ENCODE measurements at places on chromosomes 7 and 10. TPM values are rescaled to one million over a fixed set of nuclear protein-coding genes. Genes with fewer than 3 reads are reported as not detected.

The SCART1 gene
- total RNA-seq = 5.2 TPM

The SEC31B gene
- total RNA-seq = 52.1 TPM

DNA sequence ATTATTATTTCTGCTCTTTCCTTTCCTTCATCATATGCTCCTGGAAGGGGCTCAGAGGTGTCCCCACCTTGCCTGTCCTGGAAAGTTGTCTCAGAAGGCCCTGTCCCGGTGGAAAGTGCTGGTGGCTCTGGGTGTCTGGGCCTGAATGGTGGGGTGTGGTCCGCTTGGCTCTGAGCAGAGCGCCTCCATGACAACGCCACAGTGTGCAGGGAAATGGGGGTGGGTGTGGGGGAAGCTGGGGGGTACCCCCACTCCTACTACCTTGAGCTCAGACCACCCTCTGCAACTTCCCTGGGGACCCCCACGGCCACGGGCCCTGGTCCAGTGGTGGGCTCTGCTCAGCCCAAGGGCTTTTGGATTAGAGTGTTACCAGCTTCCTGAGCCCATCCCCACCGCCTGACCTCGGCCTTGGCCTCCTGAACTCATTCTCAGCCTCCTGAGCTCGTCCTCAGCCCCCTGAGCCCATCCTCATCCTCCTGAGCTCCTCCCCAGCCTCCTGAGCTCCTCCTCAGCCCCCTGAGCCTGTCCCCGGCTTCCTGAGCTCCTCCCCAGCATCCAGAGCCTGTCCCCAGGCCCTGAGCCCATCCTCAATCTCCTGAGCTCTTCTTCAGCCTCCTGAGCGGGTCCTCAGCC, 106.4 kb upstream of the FAM20C start:
- H3K4me3 ChIP-seq = no peak overlapping the region
- peaks cover 4% of the 10 kb centered on the region for H3K4me1 ChIP-seq
- no peaks in the 10 kb centered on the region for H3K27me3 ChIP-seq
- no peak for DNase-seq
- H3K36me3 ChIP-seq = no peaks in the 10 kb centered on the region

- H3K27me3 ChIP-seq = no peaks in the 10 kb centered on the region
- no peak overlapping the region for H3K27ac ChIP-seq
- DNase-seq = no peak
- peaks cover 25% of the 10 kb centered on the region for H3K36me3 ChIP-seq
- peaks cover 3% of the 10 kb centered on the region for H3K4me1 ChIP-seq
- H3K4me3 ChIP-seq = no peak overlapping the region
Observed at GRCh38 chr7:152330827-152331226, 105.0 kb downstream of the KMT2C start.

The SPDYE11 gene
- not detected for total RNA-seq

The CTAGE4 gene
- 0.95 TPM for total RNA-seq

The CHAT gene
- not detected for total RNA-seq

The PILRA gene
- 4.6 TPM for total RNA-seq

- H3K4me1 ChIP-seq = peaks cover 18% of the 10 kb centered on the region
- no peak for DNase-seq
- no peaks in the 10 kb centered on the region for H3K36me3 ChIP-seq
- H3K4me3 ChIP-seq = peak overlapping the region; percentile 44
Observed at GRCh38 chr10:92699518-92700381, 10.0 kb downstream of the HHEX start.

DNA sequence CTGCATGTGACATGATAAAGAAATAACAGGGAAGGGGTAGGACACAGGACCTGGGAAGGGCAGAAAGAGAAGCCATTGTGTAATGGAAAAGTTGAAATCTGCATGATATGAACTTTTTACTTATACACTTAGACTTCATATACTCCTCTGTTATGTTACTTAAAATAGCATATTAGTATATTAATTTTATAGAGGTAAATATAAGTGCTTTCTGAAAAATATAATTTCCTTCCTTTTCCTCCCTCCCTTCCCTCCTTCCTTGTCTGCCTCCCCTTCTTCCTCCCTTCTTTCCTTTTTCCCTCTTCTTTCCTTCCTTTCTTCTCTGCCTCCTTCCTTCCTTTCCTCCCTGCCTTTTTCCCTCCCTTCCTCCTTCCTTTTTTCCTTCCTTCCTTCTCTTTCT, 363.7 kb downstream of the CALN1 start:
- DNase-seq = no peak
- no peak overlapping the region for H3K27ac ChIP-seq
- H3K4me3 ChIP-seq = no peak overlapping the region
- no peaks in the 10 kb centered on the region for H3K36me3 ChIP-seq
- no peaks in the 10 kb centered on the region for H3K27me3 ChIP-seq

GRCh38 chr10:130461631-130462030, 325.4 kb downstream of the GLRX3 start:
- no peak overlapping the region for H3K4me3 ChIP-seq
- H3K36me3 ChIP-seq = no peaks in the 10 kb centered on the region
- H3K4me1 ChIP-seq = no peaks in the 10 kb centered on the region

DNA sequence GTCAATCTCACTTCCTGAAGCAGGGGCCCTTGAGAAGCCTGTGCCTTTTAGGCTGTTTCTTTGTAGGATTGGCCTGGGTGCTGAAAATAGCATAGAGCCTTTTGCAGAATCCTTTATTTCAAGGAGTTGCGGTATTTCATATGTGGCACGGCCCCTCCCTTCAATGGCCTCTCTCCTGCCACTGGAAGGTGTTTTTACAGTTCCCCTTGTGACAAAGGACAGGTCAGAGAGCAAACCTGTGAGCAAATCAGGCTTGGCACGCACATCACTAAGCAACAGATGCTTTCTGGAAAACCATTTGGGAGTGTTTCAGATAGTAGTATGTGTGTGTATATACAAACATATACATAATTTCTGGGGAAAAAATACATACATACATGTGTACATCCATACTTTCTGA, 388.6 kb upstream of the C7orf33 start:
- H3K36me3 ChIP-seq = no peaks in the 10 kb centered on the region
- no peaks in the 10 kb centered on the region for H3K4me1 ChIP-seq
- no peak for DNase-seq
- no peak overlapping the region for H3K4me3 ChIP-seq
- H3K27ac ChIP-seq = no peak overlapping the region
- no peaks in the 10 kb centered on the region for H3K27me3 ChIP-seq

The UCMA gene
- not detected for total RNA-seq

DNA sequence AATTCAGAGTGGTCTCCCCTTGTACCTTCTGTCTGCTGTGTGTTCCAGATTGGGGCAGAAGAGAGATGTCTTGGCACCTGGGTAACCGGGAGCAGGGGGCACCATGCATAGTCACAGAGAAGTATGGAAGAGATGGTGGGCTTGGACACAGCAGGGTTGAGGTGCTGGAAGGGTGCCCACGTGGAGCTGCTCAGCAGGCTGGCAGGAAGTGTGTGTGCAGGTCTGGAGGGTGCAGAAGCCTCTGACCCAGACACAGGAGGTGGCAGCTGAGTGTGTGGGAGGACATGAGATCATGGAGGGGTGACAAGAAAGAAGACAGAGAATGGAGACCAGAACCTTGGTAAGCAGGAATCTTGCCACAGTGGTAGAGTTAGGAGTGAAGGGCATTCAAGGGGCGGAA, 42.3 kb upstream of the DUSP5 start:
- no peaks in the 10 kb centered on the region for H3K36me3 ChIP-seq
- H3K27me3 ChIP-seq = no peaks in the 10 kb centered on the region
- peaks cover 49% of the 10 kb centered on the region for H3K4me1 ChIP-seq
- no peak overlapping the region for H3K4me3 ChIP-seq
- no peak overlapping the region for H3K27ac ChIP-seq

- no peak overlapping the region for H3K4me3 ChIP-seq
- no peak for DNase-seq
- no peak overlapping the region for H3K27ac ChIP-seq
- no peaks in the 10 kb centered on the region for H3K27me3 ChIP-seq
Observed at GRCh38 chr10:85655411-85655810, 711.2 kb downstream of the GRID1 start.

DNA sequence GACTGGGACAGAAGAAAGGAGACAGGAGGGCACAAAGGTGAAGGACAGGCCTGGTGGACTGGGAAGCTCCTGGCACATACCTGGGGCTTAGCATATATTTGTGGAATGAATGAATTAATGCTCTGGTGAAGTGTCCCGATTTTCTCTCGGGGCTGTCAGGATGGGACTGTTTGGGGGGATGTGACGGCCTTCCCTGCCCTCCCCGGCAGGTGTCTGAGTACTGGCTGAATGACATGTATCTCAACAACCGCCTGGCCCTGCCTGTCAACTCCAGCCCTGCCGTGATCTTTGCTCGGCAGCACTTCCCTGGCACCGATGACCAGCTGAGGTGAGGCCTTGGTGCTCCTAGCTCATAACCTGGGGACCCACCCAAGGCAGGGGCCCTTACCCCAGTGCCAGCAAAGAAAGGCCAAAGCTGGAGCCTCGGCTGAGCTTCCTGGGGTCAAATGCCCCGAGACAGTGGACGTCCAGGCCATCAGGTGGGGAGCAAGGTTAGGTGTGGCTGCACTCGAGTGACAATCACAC, 6.5 kb downstream of the CHAT start:
- no peaks in the 10 kb centered on the region for H3K4me1 ChIP-seq
- H3K27me3 ChIP-seq = peaks cover 38% of the 10 kb centered on the region
- DNase-seq = no peak

- no peak for DNase-seq
- H3K27me3 ChIP-seq = no peaks in the 10 kb centered on the region
- H3K36me3 ChIP-seq = no peaks in the 10 kb centered on the region
- H3K4me1 ChIP-seq = peaks cover 46% of the 10 kb centered on the region
- H3K4me3 ChIP-seq = no peak overlapping the region
- no peak overlapping the region for H3K27ac ChIP-seq
Observed at GRCh38 chr7:596819-597182, 77.2 kb upstream of the PDGFA start.

DNA sequence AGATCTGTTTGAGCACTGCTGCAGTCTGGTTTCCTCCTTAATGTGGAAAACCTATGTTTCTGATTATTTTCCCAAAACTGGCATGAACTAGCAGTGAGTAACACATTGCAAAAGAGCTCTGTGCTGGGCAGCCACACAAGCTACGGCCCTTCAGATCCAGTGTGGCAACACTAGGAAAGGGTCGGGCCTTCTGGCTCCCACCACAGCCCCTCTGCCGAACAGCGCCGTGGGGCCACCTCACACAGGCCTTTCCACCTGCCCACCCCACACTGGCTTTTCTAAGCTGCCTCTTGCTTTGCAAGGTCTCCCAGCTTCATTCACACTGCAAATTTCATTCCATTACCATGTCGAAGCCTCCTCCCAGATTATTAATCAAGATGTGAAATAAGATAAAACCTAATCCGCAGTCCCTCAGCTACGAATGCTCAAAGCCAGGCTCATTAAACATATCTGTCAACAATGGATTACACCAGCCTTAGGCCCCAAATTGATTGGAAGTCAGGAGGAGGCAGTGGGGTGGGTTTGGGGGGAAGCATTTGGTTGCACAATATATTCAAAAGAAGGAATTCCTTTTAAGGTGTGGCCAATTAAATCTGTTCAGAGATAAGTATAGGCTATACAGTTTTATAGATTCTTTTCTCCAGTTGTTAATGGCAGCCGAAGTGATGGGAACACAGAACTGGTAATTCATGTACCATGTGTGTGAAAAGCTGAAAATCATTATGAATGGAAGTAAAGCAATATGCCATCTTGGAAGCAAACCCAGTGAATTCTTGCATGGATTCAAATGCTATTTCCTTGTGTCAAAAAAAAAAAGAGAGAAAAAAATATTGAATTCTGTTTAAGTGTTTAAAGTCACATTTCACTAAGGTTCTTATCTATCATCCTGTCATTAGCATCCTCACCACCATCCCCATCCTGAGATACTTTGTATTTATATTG, 223.7 kb downstream of the MTERF1 start:
- H3K27ac ChIP-seq = no peak overlapping the region
- no peaks in the 10 kb centered on the region for H3K36me3 ChIP-seq
- DNase-seq = no peak
- H3K4me3 ChIP-seq = no peak overlapping the region
- no peaks in the 10 kb centered on the region for H3K27me3 ChIP-seq

Measured in CD4-positive, alpha-beta T cell (primary cell).